ENCODE measurements at places on chromosomes 16 and 17. TPM values are rescaled to one million over a fixed set of nuclear protein-coding genes. Genes with fewer than 3 reads are reported as not detected.

- H3K27me3 ChIP-seq = peaks cover 13% of the 10 kb centered on the region
- H3K4me3 ChIP-seq = no peak overlapping the region
- no peaks in the 10 kb centered on the region for H3K36me3 ChIP-seq
- H3K27ac ChIP-seq = no peak overlapping the region
Observed at GRCh38 chr17:73420897-73421296, 109.1 kb upstream of the CDC42EP4 start.

DNA sequence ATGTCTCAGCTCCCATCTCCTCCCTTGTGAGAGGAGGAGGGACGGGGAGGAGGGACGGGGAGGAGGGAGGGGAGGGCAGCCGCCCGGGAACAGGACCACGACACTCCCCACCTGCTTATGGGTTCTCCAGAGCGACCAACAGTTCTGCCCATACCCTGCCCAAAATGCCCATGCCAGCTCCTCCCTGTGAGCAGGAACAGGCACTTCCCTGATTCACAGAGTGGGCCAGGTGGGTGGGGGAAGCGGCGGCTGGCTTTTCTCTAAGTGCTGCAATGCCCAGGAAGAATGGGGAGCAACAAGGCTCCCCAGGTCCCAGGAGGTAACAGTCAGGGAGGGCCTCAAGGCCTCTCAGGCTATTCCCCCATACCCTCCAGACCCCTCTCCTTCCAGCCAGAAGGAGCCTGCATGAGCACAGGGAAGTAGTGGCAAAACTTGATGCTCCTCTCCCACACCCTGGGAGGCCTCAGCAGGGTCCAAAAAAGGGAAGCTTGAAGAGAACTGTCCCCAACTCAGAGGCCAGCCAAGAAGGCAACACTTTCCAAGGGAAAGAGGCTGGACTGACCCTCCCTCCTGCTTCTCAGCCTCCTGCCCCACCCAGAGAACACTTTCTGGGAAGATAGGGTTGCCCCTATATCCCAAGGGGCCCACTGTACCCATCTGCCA is 53.8 kb downstream of the MYO18A start:
- peaks cover 25% of the 10 kb centered on the region for H3K4me1 ChIP-seq
- DNase-seq = no peak
- no peaks in the 10 kb centered on the region for H3K36me3 ChIP-seq

GRCh38 chr16:88012360-88012759 is 61.1 kb downstream of the BANP start:
- no peak for DNase-seq
- H3K27ac ChIP-seq = no peak overlapping the region
- H3K36me3 ChIP-seq = peaks cover 32% of the 10 kb centered on the region
- no peak overlapping the region for H3K4me3 ChIP-seq
- H3K4me1 ChIP-seq = peaks cover 15% of the 10 kb centered on the region
- H3K27me3 ChIP-seq = peaks cover 7% of the 10 kb centered on the region

DNA sequence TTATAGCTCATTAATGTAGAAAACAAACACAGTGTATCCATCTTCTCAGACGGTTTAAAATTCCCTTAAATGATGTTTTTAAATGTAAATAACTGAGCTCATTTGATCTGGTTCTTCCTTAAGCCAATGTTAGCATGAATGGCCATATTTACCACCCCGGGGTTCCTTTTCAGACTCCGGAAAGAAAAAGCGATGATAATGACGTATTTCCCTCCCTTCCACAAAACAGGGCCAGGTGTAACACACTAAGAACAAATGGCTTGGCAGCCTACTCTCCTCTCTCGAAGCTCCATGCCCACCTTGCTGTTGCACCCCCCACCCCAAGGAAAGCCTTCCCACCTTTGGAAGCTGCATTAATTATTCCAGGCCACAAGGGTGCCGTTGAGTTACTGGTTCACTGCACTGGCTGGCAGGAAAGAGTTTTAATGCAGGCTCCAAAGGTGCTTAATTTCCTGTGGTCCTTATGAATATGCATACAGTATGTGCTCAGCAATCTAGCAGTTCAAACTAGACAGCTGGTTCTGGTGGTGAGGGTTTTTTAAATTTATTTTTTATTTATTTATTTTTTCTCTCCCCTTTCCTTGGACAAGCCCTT is 378.9 kb downstream of the WWOX start:
- H3K4me1 ChIP-seq = no peaks in the 10 kb centered on the region
- H3K27me3 ChIP-seq = no peaks in the 10 kb centered on the region

- H3K4me3 ChIP-seq = no peak overlapping the region
- H3K27me3 ChIP-seq = no peaks in the 10 kb centered on the region
- no peaks in the 10 kb centered on the region for H3K36me3 ChIP-seq
- H3K4me1 ChIP-seq = no peaks in the 10 kb centered on the region
- DNase-seq = no peak
- no peak overlapping the region for H3K27ac ChIP-seq
Observed at GRCh38 chr17:55898195-55898594, 147.3 kb downstream of the PCTP start.

DNA sequence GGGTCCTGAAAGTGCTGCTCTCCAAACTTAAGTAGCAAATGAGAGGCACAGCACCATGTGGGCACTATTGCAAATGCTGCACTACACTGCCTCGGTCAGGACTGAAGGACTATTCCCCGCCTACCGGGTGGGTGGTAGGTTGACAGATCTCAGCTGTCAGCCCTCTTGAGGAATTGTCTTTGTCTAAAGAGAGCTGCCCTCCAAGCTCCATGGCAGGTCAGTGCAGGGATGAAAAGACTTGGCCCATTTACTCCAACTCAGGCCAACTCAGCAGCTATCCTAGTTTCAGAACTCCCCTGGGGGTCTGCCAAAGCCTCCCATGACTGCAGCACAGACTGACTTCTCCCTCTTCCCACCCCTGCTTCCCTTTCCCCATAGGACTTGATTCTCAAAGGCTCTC is 3.4 kb upstream of the PDZD9 start:
- H3K36me3 ChIP-seq = no peaks in the 10 kb centered on the region
- H3K27me3 ChIP-seq = peaks cover 2% of the 10 kb centered on the region
- peaks cover 47% of the 10 kb centered on the region for H3K4me1 ChIP-seq
- H3K27ac ChIP-seq = no peak overlapping the region
- no peak overlapping the region for H3K4me3 ChIP-seq

DNA sequence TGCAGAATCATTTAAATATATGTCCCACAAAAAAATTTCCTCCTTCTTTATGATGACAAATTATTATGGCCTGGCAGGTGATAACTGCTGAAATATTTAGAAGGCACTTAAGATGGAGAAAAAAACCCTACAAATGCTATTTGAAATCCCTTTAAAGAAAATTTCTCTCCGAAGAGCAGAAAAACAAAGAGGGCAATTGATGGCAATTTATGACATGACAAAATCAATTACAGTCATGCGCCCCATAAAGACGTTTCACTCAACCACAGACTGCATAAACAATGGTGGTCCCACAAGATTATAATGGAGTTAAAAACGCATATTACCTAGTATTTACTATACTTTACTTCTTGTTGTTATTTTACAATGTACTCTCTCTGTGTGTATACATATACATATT is 25.2 kb upstream of the KIF2B start:
- DNase-seq = no peak
- H3K27ac ChIP-seq = no peak overlapping the region
- no peak overlapping the region for H3K4me3 ChIP-seq
- H3K36me3 ChIP-seq = no peaks in the 10 kb centered on the region

GRCh38 chr16:58280846-58281301 is 14.0 kb downstream of the PRSS54 start:
- peaks cover 10% of the 10 kb centered on the region for H3K4me1 ChIP-seq
- H3K27me3 ChIP-seq = peaks cover 16% of the 10 kb centered on the region
- no peak overlapping the region for H3K27ac ChIP-seq
- H3K36me3 ChIP-seq = no peaks in the 10 kb centered on the region
- no peak overlapping the region for H3K4me3 ChIP-seq

DNA sequence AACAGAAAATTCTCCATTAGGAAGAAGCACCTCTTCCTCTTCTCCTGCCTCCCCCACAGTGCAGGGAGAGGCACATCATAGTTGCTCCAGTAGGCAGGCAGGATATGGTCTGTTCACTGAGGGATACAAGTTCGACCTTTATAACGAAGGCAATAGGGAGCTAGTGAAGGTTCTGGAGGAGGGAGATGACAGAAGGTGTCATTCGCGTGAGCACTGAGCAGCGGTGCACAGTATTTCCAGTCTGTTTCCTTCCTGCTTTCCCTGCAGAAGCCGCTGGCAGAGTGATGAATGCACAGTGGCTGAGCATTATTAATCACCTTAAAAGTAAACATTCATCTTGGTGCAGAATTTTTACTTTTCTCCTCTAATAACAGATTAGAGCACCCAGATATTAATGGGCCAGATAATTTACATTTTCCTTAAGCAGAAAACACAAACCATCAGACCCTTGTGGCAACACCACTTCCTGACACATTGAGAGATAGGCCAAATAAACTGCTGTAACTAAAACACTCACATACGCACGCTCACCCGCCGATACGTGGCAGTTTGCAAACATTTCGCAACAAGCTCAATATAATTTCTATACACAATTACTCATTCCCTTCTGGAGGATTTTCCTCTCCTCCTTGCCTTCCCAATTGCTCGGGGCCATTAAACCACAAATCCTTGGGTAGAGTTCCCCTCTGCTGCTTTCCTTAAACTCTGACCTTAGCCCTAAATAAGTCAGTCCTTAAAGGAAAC is 69.5 kb downstream of the AIPL1 start:
- peaks cover 16% of the 10 kb centered on the region for H3K4me1 ChIP-seq
- peaks cover 19% of the 10 kb centered on the region for H3K27me3 ChIP-seq
- no peak overlapping the region for H3K4me3 ChIP-seq
- H3K36me3 ChIP-seq = no peaks in the 10 kb centered on the region
- peak overlapping the region; percentile 37 for H3K27ac ChIP-seq
- peak; percentile 59 for DNase-seq

- no peaks in the 10 kb centered on the region for H3K36me3 ChIP-seq
- H3K27me3 ChIP-seq = peaks cover 8% of the 10 kb centered on the region
- peaks cover 58% of the 10 kb centered on the region for H3K4me1 ChIP-seq
- H3K4me3 ChIP-seq = no peak overlapping the region
Observed at GRCh38 chr16:86735727-86736126, 157.4 kb downstream of the FOXL1 start.

DNA sequence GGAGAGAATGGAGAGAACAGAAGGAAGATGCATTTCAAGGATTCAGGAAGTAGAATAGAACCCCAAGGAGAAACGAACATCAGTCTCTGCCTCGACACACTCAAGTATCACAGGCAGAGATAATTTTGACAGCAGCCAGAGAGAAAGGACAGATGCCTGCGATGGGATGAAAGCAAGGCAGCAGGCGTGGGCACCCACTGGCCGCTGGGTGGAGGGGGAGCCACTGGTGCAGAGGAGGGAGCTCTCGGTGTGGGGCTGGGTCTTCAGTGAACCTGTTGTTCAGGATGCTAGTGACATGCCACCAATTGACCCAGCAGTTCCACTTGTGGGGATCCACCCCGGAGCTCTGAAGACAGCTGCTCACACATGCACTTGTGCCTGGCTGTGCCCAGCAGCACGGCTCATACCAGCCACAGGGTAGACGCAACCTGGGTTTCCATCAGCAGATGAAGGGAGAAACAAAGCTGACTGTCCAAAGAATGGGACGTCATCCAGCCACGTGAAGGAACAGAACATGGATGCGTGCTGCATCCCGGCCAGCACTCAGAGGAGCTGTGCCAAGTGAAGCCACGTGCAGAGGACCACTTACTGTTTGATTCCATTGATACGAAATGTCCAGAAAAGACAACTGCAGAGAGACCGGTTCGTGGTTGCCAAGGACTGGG is 127.0 kb downstream of the BANP start:
- peaks cover 2% of the 10 kb centered on the region for H3K27me3 ChIP-seq
- H3K36me3 ChIP-seq = peaks cover 25% of the 10 kb centered on the region
- DNase-seq = no peak

DNA sequence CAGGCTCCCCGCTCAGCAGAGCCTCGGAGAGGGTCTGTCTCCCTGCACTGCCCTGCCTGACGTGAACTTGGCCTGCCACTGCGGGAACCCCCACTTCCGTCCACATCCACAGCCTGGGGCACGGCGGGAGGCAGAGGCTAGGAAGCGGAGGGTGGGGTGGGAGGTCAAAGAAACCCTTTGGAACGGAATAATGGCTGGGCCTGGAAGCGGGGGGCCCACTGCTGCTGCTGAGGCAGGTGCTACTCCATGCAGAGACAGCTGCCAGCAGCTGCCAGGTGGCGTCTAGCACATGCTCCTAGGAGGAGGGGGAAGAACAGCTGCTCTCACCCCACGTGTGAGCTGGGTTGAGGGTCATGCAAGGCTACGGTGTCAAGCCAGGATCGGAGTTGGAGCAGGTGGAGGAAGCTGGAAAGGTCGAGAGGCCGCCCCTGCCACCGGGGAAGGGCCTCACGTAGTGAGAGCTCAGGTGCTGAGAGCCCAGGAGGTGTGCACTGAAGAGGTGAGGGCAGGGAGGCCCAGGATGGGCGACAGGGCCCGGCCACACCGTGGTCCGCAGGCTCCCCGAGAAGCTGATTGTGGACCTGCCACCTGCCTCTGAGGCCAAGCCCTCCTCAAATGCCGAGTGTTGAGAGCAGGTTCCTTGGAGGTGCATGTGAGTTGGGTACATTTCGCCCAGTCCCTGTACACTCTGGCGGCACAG is 9.8 kb downstream of the FSCN2 start:
- no peaks in the 10 kb centered on the region for H3K4me1 ChIP-seq
- DNase-seq = no peak
- H3K4me3 ChIP-seq = no peak overlapping the region
- no peaks in the 10 kb centered on the region for H3K36me3 ChIP-seq
- H3K27ac ChIP-seq = no peak overlapping the region

- peaks cover 76% of the 10 kb centered on the region for H3K4me1 ChIP-seq
- peak overlapping the region; percentile 52 for H3K27ac ChIP-seq
Observed at GRCh38 chr17:8121681-8122421, 2.1 kb downstream of the HES7 start.

DNA sequence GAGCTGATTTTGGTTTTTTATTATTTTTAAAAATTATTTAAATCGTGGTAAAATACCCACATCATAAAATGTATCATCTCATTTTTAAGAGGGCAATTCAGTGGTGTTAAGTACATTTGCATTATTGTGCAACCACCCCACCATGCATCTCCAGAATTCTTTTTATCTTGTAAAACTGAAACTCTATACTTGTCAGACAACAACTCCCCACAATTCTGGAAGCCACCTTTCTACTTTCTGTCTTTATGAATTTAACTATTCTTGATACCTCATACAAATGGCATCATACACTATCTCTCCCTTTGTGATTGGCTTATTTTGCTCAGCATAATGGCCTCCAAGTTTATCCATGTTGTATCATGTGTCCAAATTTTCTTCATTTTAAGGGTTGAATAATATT is 97.9 kb downstream of the HS3ST3B1 start:
- H3K27me3 ChIP-seq = peaks cover 7% of the 10 kb centered on the region
- H3K36me3 ChIP-seq = no peaks in the 10 kb centered on the region
- no peak overlapping the region for H3K27ac ChIP-seq
- no peaks in the 10 kb centered on the region for H3K4me1 ChIP-seq

The TMIGD1 gene
- not detected for total RNA-seq

The GRAPL gene
- not detected for total RNA-seq

The CES5A gene
- total RNA-seq = not detected

The SPATA22 gene
- not detected for total RNA-seq

The SLC6A4 gene
- total RNA-seq = not detected

The TSPOAP1 gene
- total RNA-seq = 1.0 TPM

The CDK3 gene
- 2.9 TPM for total RNA-seq

The AGRP gene
- total RNA-seq = not detected

The HSBP1 gene
- 153 TPM for total RNA-seq

The MBTPS1 gene
- 110 TPM for total RNA-seq

The HBA1 gene
- not detected for total RNA-seq

The ZNF629 gene
- total RNA-seq = 20.4 TPM

The CBX2 gene
- total RNA-seq = 1.5 TPM

Measured in HFFc6 (cell line).